Suprapubic skin (tissue), 4 donors: ENCODE measurements at places on chromosomes 13 and 19. TPM values are rescaled to one million over a fixed set of nuclear protein-coding genes. Genes with fewer than 3 reads are reported as not detected.

DNA sequence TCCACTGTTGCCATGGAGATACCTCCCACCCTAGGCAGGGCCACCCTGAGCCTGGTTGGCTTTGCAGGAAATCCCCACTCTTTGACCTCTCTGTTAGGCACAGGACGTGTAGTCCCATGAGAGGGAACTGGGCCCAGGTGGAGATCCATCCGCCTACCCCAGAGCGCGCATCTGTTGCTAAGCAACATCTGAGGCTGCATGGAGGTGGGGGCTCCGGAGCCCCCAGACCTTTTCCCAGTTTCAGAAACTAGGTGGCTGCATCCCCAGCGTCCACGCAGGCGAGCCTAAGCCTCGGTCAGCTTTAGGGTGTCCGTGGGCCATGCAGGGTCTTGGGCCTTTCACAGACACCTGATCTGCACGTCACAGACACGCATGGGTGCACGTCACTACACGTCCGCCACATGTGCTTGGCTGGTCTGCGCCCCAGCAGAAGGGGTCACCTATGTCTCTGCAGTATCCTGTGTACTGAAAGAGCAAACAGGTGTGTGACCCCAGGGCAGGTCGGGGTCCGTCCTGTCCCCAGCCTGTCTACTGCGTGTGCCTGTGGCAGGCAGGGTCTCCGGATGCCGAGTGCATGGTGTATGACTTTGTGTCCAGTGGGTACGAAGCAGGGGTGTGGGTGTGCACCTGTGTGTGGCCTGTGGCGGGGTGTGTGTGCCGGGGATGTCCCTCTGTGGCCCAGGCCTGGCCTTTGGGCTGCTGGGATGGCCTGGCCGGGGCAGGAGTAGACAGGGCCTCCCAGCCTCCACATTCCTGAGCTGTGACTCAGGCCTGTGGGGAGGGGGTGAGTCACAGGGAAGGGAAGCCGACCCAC, 4.1 kb upstream of the CIRBP start:
- H3K27me3 ChIP-seq, result no peaks in the 10 kb centered on the region
- H3K4me1 ChIP-seq, result peaks cover 88% of the 10 kb centered on the region
- H3K4me3 ChIP-seq, result peak overlapping the region; percentile 56

Gene ZNF439
- total RNA-seq, result 5.4 TPM

DNA sequence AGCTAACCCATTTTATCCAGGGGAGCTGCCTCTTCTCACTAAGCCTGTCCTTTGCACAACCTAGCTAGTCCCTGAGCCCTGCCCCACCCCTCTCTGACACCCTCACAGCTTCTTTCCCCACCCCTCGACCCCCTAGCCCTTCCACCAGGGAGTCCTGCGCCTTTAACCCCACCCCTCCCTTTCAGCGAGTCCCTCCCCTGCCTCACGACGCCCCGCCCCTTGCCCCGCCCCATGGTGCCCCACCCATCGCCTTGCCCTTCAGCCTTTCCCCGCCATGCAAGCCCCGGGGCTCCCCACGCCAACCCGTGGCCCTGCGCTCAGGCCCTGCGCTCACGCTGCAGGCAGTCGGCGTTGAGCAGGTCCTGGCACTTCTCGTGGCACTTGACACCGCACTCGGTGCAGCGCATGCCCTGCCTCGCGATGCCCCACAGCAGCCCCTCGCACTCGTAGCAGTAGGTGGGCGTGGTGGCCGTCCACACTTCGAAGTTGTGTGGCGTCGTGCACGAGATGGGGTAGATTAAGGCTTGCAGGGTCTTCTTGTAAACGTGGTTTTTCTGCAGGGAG, 40.0 kb downstream of the UNC13A start:
- H3K4me3 ChIP-seq, result no peak overlapping the region
- DNase-seq, result no peak
- no peak overlapping the region for H3K27ac ChIP-seq
- H3K27me3 ChIP-seq, result peaks cover 31% of the 10 kb centered on the region
- H3K36me3 ChIP-seq, result no peaks in the 10 kb centered on the region

GRCh38 chr13:42929886-42930535, 62.0 kb downstream of the EPSTI1 start:
- H3K4me3 ChIP-seq, result no peak overlapping the region
- H3K36me3 ChIP-seq, result peaks cover 9% of the 10 kb centered on the region
- no peak overlapping the region for H3K27ac ChIP-seq
- H3K4me1 ChIP-seq, result no peaks in the 10 kb centered on the region
- no peaks in the 10 kb centered on the region for H3K27me3 ChIP-seq

DNA sequence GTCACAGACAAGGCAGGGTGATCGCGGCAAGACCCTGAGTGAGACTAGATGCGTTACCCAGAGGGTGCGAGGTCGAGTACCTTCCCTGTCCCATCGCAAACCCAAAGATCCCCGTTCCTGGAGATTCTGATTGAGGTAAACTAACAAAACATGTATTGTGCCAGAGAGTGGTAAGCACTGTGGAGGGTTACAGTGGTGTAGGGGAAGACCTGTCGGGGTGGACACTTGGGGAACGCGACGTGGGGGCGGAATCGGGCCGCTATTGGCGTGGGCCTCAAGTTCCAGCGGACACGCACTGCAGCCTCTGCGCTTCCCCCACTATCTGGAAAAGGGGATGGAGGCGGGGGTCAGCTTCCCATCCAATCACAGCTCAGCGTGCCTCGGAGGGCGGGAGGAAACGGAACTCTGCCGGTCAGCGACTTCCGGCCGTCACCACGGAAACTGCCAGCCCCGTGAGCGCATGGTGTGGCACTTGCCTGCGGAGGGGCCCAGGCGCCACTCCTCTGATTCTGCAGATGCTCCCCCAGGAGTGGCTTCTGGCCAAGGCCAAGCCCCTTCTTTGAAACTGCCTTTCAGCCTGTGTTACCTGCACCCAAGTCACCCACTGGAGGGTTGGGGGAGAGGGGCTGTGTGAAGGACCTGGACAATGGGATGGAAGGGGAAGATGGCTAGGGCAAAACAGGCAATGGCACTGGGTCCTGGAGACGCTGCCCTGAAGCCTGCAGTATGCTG, 1.0 kb upstream of the UBE2M start:
- H3K4me1 ChIP-seq, result peaks cover 75% of the 10 kb centered on the region
- H3K27me3 ChIP-seq, result no peaks in the 10 kb centered on the region
- H3K36me3 ChIP-seq, result peaks cover 15% of the 10 kb centered on the region
- peak overlapping the region; percentile 87 for H3K4me3 ChIP-seq

Gene CEACAM4
- total RNA-seq, result not detected

- DNase-seq, result no peak
- H3K36me3 ChIP-seq, result no peaks in the 10 kb centered on the region
- H3K4me1 ChIP-seq, result no peaks in the 10 kb centered on the region
- no peak overlapping the region for H3K27ac ChIP-seq
- H3K4me3 ChIP-seq, result no peak overlapping the region
These were observed 510.0 kb upstream of the KLF12 start for GRCh38 chr13:74644229-74644628.

GRCh38 chr13:97659602-97660001, 225.6 kb downstream of the RAP2A start:
- H3K4me1 ChIP-seq, result no peaks in the 10 kb centered on the region
- no peak overlapping the region for H3K4me3 ChIP-seq
- DNase-seq, result no peak
- H3K27me3 ChIP-seq, result no peaks in the 10 kb centered on the region
- no peak overlapping the region for H3K27ac ChIP-seq

- no peaks in the 10 kb centered on the region for H3K27me3 ChIP-seq
- H3K36me3 ChIP-seq, result no peaks in the 10 kb centered on the region
- no peak for DNase-seq
- no peak overlapping the region for H3K4me3 ChIP-seq
- no peaks in the 10 kb centered on the region for H3K4me1 ChIP-seq
These were observed 131.3 kb downstream of the LACC1 start for GRCh38 chr13:44011036-44011435.

Gene ZNF443
- 6.5 TPM for total RNA-seq

DNA sequence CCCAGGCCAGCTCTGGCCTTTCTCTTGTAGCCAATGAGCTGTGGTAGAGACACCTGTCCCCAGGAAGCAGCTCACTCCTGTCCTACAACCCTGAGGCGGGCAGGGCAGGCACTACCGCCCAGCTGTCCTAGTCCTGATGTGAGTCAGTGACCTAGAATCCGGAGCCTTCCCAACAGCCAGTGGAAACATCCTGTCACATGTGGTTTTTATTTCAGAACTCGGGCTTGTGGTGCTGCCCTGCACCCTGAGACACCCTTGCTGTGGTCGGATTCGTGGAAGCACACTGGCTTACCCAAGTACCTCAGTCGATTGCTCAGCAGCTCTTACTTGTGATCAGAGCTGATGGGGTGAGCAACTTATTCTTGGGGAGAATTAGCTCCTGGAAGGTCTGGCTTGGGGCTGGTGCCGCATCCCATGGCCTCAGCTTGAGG, 83.6 kb upstream of the ARHGEF7 start:
- no peak overlapping the region for H3K27ac ChIP-seq
- DNase-seq, result no peak
- no peaks in the 10 kb centered on the region for H3K36me3 ChIP-seq
- H3K4me3 ChIP-seq, result no peak overlapping the region
- peaks cover 3% of the 10 kb centered on the region for H3K4me1 ChIP-seq

- H3K27me3 ChIP-seq, result no peaks in the 10 kb centered on the region
- peaks cover 30% of the 10 kb centered on the region for H3K4me1 ChIP-seq
- H3K27ac ChIP-seq, result peak overlapping the region; percentile 82
- peak; percentile 88 for DNase-seq
- H3K4me3 ChIP-seq, result peak overlapping the region; percentile 45
These were observed 1.4 kb downstream of the SH2D3A start for GRCh38 chr19:6765738-6766356.

DNA sequence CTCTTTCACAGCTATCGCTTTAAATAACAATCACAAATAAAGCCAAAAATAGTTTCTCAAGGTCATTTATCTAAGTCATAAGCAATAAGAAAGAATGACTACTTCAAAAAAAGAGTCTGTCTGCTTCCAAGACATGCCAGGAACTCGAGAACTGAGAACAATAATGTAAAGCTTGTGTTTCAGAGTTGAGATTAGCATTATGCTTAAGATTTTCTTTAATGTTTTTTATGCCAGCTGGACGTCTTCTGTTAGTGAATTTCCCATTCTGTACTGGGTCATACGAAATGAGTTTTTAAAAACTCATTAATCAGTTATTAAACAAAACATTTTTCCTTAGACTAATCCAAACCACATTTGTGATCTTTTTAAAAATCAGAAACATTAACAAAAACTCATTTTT, 3.2 kb upstream of the SPRYD7 start:
- H3K4me3 ChIP-seq, result no peak overlapping the region
- H3K27ac ChIP-seq, result no peak overlapping the region
- H3K36me3 ChIP-seq, result no peaks in the 10 kb centered on the region
- H3K4me1 ChIP-seq, result peaks cover 24% of the 10 kb centered on the region
- DNase-seq, result no peak

Gene FBXW9
- total RNA-seq, result 12.1 TPM

DNA sequence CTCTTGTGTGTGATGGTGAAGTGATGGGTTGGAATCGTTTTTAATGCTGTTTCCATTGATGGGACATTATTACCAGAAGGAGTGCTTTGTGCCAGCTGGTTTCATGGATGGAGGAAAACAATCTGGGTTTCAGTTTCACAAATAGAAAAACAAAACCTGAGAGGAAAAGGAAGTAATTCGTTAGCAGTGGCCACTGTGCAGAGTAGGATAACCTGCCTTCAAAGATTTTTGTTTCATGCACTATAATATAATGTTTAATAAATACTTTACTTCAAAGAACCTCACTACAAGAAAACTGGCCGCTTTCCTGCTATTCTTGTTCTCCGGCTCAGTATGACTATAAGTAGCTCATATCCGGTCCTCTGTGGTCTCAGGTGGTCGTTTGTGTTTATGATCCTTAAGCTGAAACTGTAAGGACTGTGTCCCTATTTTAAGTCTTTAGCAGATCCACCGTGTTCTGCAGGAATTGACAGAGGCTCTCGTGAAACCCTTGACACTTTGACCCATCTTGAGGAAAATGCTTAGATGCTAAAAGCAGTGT, 104.7 kb downstream of the GGACT start:
- no peak overlapping the region for H3K27ac ChIP-seq
- no peak overlapping the region for H3K4me3 ChIP-seq
- no peaks in the 10 kb centered on the region for H3K4me1 ChIP-seq
- DNase-seq, result no peak
- H3K36me3 ChIP-seq, result no peaks in the 10 kb centered on the region

DNA sequence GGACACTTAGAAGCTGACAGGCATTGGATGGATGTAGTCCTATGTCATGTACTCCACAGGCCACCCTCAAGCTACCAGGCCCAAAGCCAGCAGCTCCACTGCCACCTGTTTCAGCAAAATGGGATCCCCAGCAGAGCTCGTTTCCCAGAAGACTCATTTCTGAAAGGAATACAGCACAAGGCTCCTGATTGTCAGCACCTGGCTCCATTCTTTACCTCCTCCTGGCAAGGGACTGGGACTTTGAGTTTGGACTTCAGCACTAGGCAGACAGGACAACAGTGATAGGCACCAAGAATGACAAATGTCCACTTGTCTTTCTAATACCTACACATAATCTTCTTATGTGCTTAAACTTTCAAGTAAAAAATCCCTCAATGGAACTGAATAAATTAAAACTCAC, 150.4 kb upstream of the RXFP2 start:
- H3K4me1 ChIP-seq, result no peaks in the 10 kb centered on the region
- H3K27ac ChIP-seq, result no peak overlapping the region
- H3K36me3 ChIP-seq, result no peaks in the 10 kb centered on the region
- no peak for DNase-seq

DNA sequence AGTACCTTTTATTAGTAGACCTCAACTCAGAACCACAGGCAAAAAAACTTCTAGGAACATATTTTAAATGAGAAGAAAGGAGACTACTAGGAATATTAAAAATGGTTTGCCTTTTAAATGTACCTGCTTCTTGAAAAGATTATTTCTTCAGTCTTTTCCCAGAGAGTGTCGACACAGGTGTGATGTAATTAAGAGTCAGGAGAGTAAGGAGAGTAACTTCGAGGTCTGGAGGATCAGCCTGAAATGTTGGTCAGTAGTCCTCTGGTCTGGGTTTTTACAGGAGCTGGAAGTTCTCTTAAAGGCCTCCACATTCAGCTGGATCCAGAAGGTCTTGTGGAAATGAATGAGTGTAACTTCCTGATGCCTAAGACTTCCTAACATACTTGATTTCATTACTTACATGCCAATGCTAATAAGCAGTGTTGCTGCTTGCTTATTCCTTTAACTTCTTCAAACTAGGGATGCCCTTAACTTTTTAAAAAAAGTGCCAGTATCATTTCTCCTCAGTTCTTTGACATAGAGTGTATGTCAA, at the start of gene KCTD4:
KCTD4 (minus strand) TSS at position 345 of the 532 bp plus-strand sequence. CDS start 6,478 bp downstream, outside the sequence.
- H3K27me3 ChIP-seq, result no peaks in the 10 kb centered on the region
- H3K4me3 ChIP-seq, result no peak within 1 kb of the TSS
- no peak within 1 kb of the TSS for H3K27ac ChIP-seq

DNA sequence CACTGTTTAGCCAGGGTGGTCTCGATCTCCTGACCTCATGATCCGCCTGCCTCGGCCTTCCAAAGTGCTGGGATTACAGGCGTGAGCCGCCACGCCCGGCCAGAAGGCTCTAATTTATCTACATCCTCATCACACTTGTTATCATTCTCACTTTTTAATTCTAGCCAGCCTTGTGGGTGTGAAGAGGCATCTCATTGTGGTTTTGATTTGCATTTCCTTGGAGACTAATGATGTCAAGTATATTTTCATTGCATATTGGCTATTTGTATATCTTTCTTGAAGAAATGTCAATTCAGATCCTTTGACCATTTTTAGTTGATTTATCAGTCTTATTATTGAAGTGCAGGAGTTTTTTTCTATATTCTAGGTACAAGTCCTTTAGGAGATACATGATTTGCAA, 27.7 kb upstream of the HIF3A start:
- no peak overlapping the region for H3K4me3 ChIP-seq
- DNase-seq, result no peak
- H3K36me3 ChIP-seq, result no peaks in the 10 kb centered on the region
- H3K27me3 ChIP-seq, result peaks cover 24% of the 10 kb centered on the region
- no peaks in the 10 kb centered on the region for H3K4me1 ChIP-seq

Gene CYP2B6
- 4.2 TPM for total RNA-seq
